ENCODE measurements at places on chromosomes 11 and 22.

- DNase-seq: no peak
These were observed 95.2 kb downstream of the ABTB2 start for GRCh38 chr11:34262531-34263081.

DNA sequence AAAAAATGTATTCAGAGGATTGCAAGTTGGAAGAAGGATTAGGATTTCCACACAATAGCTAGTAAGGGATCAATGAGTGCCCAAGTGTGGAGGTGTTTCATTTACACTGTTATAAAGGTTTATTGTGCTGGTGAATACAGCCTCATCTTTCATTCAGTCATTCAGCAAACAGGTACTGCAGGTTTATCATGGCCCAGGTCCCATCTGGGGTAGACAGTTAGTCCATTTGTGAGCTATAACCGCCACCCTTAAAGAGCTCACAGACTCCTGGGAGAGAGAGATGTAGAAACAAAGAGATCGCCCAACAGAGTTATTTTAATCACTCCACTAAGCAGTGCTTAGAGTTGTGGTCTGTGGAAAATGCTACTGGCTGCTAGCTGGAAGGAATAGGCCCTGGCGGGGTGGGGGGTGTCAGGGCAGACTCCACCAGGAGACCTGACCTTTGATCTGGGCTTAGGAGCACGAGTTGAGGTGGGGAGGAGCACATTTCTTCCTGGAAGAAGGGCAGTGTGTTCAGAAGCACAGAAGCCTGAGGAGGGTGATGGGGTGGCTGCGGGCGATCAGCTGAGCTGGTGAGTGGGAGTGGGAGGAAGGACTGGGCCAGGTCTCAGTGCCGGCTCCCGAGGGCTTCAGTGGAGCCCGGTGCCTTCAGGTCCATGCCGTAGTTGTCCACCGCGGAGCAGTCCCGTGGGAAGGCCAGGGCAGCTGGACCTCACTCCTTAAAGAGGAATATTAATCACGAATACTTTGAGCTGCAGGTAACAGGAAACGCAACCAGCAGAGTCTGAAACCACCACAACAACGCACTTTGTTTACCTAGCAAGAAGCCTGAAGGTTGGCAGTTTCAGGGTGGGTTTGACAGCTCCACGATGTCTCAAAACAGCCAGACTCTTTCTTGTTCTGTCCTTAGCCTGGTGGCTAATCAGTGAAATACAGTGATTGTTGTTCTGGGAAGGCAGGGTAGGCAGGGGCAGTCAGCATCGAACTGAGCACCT, 11.2 kb downstream of the TOM1 start:
- DNase-seq: peak; percentile 47

GRCh38 chr11:93295921-93296575, 34.5 kb upstream of the DEUP1 start:
- no peak for DNase-seq

DNA sequence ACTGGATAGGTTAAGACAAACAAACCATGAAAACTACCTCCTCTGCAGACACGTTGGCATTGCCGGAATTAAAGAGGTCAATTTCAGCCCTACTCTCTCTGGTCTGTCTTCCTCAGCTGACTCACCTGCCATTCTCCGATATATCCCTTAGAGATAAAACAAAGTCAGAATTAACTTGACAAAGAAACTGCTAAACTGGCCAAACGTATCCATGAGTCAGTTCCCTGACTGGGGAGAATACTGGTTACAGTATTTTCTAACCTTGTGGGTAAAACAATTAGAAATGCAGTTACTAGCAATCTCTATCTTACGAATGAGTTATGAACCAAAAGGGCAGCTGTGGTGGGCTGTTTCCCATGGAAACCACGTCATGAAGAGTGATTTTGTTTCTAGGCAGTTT, 96.2 kb downstream of the RDX start:
- DNase-seq: no peak

DNA sequence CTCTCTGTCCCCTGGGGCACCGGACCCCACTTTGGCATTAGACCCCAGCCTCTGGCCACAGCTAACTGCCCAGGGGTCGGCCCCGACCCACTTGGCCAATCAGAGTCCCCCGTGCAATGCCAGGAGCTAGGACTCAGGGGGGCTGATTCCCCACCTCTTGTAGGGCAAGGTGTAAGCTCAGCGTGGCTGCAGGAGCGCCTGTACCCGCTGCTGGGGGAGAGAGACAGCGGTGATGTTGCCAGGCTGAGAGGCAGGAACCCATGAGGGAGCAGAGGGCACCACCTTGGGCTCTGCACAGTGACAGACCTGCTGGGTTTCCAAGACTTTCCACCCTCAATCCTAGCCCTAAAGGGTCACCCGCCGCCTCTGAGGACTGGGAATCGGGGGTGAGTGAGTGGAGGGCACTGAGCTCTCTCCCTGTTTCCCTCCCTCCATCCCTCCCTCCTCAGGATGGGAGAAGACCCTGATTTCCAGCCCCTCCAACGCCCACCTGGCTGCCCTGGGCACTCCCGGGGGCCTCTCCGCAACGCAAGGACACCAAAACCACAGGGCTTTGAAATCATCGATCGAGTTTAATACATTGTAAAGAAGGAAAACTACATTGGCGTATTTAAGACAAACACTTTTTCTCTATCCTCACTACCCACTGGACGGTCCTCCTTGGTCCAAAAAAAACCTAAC, 128.4 kb downstream of the ARHGAP8 start:
- no peak for DNase-seq

- DNase-seq: no peak
These were observed 13.5 kb downstream of the CCDC81 start for GRCh38 chr11:86388198-86388597.

DNA sequence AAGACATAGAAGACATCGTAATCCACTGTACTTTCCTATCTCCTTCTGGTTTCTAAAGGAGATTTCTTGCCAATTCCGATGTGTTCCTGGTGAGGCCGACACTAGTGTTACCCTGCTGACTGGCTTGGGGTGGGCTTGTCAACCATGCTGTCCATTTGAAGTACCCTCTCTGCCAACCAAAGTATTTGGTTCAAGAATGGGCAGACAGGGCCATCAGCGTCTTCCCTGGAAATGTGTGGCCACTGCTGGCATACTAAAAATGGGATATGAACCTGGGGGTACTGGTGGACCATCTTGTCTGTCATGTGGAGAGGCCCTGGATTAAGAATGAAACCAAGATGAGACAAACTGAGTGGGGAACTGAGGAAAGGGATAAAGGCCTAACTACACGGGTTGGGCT, 1.8 kb upstream of the VSTM5 start:
- no peak for DNase-seq

DNA sequence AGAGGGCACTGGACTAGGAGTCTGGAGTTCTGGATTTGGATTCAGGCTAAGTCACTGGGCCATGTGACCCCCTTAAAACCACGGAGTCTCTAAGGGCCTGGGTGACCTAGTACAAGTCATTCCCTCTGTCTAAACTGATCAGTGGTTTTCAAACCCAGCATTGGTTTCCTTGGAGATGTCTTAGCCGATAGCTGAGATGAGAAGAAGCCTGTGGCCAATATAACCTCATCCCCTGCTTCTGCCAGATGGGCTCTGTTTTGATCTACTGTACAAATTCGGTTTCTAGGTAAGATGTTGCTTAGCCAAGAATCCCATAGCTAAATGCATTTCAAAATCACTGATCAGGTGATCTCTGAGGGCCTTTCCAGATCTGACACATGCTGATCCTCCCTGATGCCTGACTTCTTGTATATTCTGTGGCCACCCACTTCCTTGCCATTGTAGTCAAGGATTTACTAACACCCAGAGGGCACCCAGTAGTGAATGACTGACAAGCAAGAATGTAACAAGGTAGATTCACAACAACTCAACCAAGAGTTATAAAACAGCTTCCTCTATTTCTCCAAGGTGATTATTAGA, 53.1 kb downstream of the GALNT18 start:
- peak; percentile 76 for DNase-seq

- no peak for DNase-seq
These were observed 56.0 kb upstream of the SHISAL1 start for GRCh38 chr22:44368611-44369292.

DNA sequence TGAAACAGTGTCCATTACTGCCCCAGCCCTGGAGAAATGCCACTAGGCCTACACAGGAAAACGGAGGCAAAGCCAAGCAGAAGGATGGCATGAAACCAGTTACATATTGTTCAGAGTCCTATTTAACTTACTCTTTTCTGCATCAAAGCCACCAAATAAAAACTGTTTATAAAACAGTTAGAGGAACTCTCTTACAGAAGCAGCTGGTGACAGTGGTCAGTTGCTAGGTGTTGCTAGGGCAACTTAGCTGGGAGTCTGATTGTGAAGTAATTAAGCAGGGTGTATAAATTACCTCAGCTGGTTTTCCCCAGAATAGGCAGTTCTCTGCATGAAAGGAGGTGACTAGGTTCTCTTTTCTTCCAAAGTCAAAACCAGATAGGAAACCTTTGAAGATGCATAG, 115.6 kb upstream of the ZBED5 start:
- no peak for DNase-seq

GRCh38 chr22:45483918-45484499, 18.7 kb upstream of the FBLN1 start:
- DNase-seq: no peak
